ENCODE measurements at places on chromosomes 3 and 15. TPM values are rescaled to one million over a fixed set of nuclear protein-coding genes. Genes with fewer than 3 reads are reported as not detected.

Gene CCDC13
- 2.8 TPM for total RNA-seq

Gene PLA1A
- total RNA-seq = 0.31 TPM

Gene GOLGA6A
- not detected for total RNA-seq

Gene SI
- not detected for total RNA-seq

Gene DNAH1
- 6.3 TPM for total RNA-seq

Gene CIDEC
- total RNA-seq = not detected

Gene BNC1
- total RNA-seq = not detected

Gene PRR20G
- not detected for total RNA-seq

Gene LRRIQ4
- total RNA-seq = 0.63 TPM

Gene NR2E3
- not detected for total RNA-seq

Gene GOLGA6B
- total RNA-seq = not detected

Gene PIF1
- total RNA-seq = 3.8 TPM

Gene IQCH
- total RNA-seq = 2.8 TPM

Gene PEX11A
- total RNA-seq = 10.3 TPM

Gene ZNF501
- total RNA-seq = 25.0 TPM

Gene SERPINI2
- 2.2 TPM for total RNA-seq

Gene NPAP1
- total RNA-seq = 0.94 TPM

Gene OR5K2
- total RNA-seq = not detected

Gene AADACL2
- not detected for total RNA-seq

Gene CSPG5
- 102 TPM for total RNA-seq

Gene CHDH
- 1.3 TPM for total RNA-seq

Gene TNFSF10
- total RNA-seq = 2.2 TPM

Gene BTLA
- total RNA-seq = 0.31 TPM

Gene SHC4
- 7.2 TPM for total RNA-seq

Gene GMPS
- total RNA-seq = 47.0 TPM

Gene PPP1R14D
- total RNA-seq = not detected

Gene HCN4
- 6.6 TPM for total RNA-seq

Gene SH3GL3
- total RNA-seq = 121 TPM

Gene NDN
- total RNA-seq = 57.9 TPM

Gene KCNMB3
- 9.7 TPM for total RNA-seq

Gene GOLGA6L9
- 20.7 TPM for total RNA-seq

Gene CHST13
- not detected for total RNA-seq

Gene CELSR3
- total RNA-seq = 67.9 TPM

Gene GNAT1
- not detected for total RNA-seq

Gene PLCH1
- total RNA-seq = 13.1 TPM

Gene PYGO1
- 57.0 TPM for total RNA-seq

Gene GOLGA6L22
- total RNA-seq = not detected

Gene ECE2
- total RNA-seq = 6.9 TPM

Gene ARHGEF26
- 11.9 TPM for total RNA-seq
